Epithelial cell of esophagus (primary cell): ENCODE measurements at places on chromosomes 12 and 14.

DNA sequence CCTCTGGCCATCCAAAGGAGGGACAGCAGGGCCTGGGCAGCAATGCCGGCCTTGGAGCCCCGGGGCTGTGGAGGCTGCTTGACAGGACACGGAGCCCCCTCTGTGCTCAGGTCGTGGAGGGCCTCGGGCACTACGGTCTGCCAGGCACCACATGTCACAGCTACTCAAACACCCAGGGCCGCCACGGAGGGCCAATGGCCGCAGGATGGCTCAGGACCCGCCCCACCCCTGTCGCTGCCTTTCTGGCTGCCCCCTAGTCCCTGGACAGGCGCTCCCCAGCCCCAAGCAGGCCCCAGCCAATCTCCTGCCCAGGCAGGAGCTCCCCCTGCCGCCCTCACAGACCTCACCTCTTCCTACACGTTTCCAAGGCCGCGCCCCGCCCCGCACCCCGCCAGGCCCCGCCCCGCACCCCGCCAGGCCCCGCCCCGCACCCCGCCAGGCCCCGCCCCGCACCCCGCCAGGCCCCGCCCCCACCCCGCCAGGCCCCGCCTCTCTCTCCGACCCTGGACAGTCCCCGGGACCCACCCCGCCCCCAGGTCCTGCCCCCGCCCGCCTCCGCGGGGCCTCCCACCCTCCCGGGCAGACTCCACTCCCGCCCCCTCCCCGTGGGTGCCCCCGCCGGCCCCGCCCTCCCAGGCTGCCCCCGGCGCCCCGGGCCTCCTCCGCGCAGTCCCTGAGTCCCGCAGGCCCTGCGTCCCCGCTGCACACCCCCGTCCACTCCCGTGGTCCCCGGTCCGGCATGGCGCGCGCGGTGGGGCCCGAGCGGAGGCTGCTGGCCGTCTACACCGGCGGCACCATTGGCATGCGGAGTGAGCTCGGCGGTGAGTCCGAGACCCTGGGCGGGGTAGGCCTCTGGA lies at the start of gene ASPG:
ASPG (plus strand) TSS at position 669 of the 857 bp plus-strand sequence; CDS start at position 740, 71 bp downstream.
- DNase-seq, result no peak

GRCh38 chr14:57182760-57183503 lies 85.8 kb downstream of the EXOC5 start:
- peak; percentile 37 for DNase-seq

- DNase-seq, result peak; percentile 69
Observed at GRCh38 chr14:64112867-64113678, 181.1 kb downstream of the ESR2 start.

GRCh38 chr12:48815126-48816110 lies 2.9 kb upstream of the CACNB3 start:
- peak; percentile 92 for DNase-seq

DNA sequence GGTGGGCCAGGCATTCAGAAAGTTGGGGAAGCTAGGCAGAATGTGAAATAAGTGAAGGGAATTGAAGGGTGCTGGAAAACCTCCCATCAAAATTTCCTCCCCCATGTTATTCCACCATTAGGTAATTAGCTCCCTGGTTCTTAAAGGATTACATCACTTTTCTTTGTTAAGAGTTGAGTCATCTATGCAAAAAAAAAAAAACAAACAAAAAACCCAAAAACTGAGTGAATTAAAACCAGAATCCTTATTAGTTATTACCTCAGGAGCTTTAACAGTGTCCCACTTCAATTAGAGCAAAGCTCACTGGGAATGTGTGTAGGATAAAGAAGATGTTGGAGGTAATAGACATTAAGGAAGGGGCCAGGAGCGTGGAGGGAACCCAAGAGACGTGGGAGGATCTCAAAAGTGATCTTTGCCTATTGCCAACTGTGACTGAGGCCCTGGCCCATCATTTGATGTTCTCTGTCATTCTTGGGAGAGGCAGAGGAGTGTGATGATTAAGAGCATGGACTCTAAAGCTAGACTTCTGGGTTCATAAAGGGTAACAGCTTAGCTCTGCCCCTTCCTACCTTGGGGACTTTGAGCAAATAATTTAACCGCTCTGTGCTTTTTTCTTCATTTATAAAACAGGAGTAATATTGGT lies 364.7 kb downstream of the APAF1 start:
- DNase-seq, result no peak

- no peak for DNase-seq
Observed at GRCh38 chr12:47870175-47870781, 34.5 kb downstream of the VDR start.

GRCh38 chr12:110252716-110253115 lies 28.3 kb upstream of the ATP2A2 start:
- no peak for DNase-seq
